ENCODE measurements at places on chromosomes 2 and 18.

GRCh38 chr18:72128649-72129048 is 415.5 kb downstream of the CBLN2 start:
- peak; percentile 8 for DNase-seq

DNA sequence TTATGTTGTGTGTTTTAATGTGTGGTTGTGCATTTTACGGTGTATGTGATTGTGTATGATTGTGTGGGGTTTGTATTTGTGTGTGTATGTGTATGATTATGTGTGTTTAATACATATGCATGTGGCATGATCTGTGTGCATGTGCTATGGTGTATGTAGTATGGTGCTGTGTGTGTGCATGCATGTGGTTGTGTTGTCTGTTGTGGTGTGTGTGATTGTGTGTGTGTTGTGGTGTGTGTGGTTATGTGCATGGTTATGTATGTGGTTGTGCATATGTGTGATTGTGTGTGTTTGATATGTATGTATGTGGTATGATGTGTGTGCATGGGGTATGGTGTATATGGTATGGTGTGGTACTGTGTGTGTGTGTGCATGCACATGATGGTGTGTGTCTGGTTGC is 148.1 kb upstream of the AGAP1 start:
- DNase-seq: no peak

DNA sequence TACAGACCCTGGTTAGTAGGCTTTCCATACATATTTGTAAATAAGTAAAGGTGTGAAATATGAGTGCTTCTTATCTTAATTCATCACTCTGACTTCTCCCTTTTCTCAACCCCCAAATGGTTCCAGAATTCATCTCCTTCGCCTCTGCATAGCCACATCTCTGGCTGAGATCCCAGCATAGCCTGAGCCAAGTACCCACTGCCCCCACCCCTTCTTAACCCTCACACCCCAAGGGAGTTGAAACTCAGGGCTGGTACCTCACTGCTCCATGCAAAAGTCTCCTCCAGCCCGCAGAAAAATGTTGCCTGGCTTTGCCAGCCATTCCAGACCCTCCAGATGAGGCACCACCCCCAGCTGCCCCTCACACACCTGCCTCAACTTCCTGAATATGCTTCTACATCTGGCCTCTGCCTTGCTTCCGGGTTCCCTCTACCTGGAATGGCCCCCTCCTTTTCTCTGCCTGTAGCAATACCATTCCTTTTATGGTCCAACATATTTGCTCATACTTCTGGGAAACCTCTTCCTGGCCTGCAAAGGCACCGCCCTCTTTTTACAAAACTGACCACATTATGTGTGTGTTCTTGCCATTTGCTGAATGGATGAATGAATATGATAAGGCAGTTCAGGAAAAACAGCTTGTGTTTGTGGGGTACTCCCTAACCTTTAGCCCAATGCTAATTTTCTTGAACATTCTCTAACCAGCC is 112.8 kb downstream of the CELF4 start:
- peak; percentile 6 for DNase-seq

DNA sequence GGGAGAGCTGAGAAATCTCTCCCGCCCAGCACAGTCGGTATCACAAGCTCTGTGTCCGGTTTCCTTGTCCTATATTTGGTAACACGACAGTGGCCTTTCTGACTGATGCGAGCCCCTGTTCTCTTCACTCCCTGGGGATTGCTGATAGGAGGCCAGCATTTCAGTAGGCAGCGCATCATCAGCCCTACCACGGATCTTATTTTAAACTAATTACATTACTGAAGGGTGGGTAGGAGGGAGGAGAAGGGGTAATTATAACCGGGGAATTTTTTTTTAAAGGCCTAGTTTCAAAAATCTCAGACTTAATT is 125.6 kb upstream of the LGALSL start:
- DNase-seq: peak; percentile 49

DNA sequence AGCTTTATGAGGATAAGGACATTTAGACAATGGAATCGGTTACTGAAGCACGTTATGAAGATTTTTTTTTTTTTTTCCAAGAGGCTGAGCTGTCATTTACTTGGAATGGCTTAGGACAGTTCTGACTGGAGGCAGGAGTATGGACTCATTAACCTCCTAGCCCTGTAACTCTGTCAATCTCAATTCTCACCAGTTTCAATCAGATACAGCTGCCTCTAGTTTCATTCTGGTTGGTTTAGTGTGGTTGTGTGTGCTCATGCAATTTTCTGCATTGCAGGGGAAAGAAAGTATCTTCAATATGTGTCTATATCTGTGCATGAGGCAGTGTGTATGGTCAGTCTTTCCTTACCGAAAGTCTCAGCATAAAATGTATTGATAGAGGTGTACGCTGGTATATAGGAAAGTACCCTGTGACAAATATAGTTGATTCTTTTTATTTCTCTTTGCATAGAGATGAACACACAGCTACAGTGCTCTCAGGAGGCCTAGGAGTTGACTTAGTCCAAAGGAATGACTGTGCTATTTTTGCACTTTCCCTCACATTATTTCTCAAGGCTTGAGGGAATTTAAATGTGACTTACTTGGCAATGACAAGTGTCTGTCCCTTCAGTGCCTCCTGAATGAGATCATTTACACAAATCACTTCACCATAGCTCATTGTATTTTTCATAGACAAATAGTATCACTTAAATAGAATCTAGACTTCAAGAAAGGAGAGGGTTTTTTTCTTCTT is 50.5 kb upstream of the GRB14 start:
- DNase-seq: peak; percentile 78

DNA sequence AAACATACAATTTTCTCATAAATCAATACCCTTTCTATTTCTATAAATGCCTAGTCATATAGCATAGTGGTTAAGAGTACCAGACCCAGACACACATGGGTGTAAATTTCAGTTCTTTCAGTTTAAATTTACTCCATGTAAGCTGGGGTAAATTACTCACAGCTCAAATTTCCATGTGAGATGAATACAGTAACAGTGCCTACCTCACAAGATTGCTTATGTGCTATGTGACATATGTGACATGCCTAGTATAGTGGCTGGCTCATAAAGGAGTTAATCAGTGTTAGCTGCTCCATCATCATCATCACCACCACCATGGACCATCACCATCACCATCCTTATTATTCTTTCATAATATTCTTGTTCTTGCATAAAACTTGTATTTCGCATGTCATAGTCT is 61.6 kb upstream of the CD302 start:
- no peak for DNase-seq

DNA sequence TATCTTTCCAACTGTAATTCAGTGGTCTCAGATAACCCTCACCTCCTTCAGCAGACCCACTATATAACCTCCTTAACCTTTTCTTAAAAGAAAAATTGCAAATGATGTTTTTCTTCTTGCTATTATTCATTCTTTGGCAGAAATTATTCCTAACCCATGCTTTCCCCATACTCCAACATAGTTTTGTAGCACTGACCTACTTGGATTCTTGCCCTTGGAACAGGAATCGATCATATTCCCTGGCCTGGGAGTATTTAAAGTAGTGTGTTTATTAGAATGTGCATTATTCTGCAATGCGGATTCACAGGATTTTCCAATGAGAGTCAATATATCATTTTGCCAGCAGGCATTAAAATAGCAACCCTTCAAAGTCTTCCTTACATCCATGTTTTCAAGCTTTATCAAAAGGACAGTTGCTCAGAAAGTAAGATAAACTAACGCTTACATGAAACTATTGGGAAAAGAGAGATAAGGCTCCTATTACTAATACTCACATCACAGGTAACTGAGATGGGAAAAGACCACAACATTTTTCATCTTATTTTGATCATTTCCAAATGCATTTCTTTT is 37.4 kb downstream of the CHN1 start:
- DNase-seq: peak; percentile 8

DNA sequence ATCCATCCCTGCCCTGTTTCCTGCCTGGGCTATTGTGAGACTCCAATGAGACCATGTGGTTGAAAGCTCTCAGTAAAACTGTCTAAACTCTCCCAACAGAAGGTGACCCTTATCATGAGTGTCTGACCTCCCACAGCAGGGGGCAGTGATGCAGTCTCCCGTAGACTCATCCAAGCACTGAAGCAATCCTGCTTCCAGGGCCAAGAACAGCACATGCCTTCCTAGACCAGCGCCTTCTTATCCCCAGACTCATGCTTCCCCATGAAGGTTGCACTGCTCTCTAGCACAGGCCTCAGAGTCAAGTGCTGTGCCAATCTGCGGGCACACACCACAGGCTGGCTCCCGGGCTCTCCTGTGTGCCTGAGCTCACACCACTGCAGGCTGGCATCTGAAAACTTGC is 112.3 kb downstream of the TNS1 start:
- DNase-seq: peak; percentile 82

GRCh38 chr18:5484526-5484925 is 59.3 kb downstream of the EPB41L3 start:
- DNase-seq: no peak

DNA sequence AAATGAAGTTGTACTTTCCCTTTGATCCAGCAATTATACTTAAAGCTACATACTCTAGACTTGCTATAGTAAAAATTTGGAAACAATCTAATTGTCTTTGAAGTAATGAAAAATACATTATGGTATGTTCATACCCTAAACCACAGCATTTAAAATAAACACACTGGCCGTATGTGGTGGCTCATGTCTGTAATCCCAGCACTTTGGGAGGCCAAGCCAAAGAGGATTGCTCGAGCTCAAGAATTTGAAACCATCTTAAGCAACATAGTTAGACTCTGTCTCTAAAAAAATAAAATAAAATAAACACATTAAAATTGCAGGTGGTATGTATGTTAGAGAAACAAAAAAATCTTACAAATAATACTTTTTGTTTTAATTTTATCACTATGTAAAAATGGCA is 208.1 kb upstream of the KLHL14 start:
- peak; percentile 65 for DNase-seq

GRCh38 chr18:34805103-34805877 is 95.2 kb downstream of the DTNA start:
- no peak for DNase-seq

- DNase-seq: no peak
Measured at GRCh38 chr2:174052584-174052976, 87.4 kb upstream of the SP3 start.

- DNase-seq: no peak
Measured at GRCh38 chr2:129847043-129847442, 132.4 kb upstream of the RAB6C start.

GRCh38 chr2:120488531-120488930 is 142.6 kb downstream of the INHBB start:
- DNase-seq: no peak

GRCh38 chr2:54482715-54483114 is 26.6 kb downstream of the SPTBN1 start:
- peak; percentile 96 for DNase-seq

GRCh38 chr2:48812416-48812815 is 56.9 kb upstream of the LHCGR start:
- no peak for DNase-seq

DNA sequence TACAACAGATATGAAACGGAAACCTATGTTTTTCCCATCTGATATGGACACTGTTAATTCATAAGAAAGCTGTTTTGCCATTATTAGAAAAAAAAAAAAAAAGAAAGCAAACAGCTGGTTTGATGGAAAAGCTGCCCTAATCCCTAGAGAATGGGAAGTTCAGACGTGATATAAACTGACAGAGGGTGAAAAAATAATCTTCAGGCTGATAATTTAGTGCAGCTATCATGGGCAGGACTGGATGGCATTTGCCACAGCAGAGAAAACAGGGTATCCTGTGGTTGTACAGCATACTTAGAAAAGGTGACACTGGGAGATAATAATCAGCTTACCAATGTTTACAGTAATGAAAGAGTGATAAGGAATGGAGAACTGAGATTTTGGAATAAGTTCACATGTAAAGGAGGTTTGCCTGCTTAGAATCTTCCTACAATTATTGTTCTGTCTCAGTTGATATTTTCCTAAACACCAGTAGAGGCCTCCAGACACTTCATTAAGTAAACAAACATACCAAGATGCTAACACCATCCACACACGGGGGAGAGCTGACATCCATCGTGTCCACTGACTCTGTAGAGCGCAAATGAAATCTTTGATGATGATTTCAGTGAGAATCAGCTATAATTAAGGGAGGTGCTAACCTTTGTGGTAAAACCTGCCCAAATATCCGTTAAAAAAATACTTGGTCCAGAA is 211.6 kb upstream of the MMADHC start:
- DNase-seq: peak; percentile 8

DNA sequence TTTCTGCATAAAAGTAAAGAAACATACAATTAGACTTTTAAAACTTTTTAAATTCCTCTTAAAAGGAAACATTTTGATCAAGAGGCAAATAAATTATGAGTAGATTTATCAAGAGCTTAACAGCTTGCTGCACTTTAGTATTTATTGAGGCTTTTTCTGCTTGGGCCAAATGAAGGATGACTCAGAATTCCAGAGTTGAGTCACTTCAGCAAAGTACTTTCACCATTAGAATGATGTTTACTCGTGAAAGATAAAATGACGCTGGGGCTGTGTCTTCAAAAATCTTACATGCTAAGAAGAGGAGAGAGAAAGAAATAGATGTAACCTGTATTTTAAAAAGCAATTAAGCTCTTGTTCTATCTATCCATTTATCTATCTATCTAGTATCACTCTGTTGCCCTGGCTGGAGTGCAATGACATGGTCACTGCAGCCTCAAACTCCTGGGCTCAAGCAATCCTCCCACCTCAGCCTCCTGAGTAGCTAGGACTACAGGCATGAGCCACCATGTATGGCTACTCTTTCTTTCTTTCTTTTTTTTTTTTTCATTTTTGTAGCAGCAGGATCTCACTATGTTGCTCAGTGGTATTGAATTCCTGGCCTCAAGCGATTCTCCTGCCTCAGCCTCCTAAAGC is 75.3 kb upstream of the RIOK3 start:
- peak; percentile 87 for DNase-seq

- no peak for DNase-seq
Measured at GRCh38 chr18:7711495-7711894, 144.4 kb downstream of the PTPRM start.

GRCh38 chr2:177289824-177290628 is 25.5 kb upstream of the NFE2L2 start:
- no peak for DNase-seq

DNA sequence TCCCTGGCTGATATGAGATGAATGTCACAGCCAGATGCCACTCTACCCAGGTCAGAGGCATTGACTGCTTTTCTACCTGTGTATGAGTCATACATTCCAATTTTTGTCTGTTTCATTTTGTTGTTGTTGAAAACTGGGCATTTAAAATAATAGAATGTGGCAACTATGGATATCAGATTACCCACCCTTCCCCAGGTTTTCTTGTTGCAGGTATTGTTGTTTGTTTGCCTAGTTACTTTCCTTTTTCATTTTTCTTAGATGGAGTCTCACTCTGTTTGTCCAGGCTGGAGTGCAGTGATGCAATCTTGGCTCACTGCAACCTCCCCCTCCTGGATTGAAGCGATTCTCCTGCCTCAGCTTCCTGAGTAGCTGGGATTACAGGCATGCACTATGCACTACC is 70.2 kb downstream of the LRRC30 start:
- no peak for DNase-seq

DNA sequence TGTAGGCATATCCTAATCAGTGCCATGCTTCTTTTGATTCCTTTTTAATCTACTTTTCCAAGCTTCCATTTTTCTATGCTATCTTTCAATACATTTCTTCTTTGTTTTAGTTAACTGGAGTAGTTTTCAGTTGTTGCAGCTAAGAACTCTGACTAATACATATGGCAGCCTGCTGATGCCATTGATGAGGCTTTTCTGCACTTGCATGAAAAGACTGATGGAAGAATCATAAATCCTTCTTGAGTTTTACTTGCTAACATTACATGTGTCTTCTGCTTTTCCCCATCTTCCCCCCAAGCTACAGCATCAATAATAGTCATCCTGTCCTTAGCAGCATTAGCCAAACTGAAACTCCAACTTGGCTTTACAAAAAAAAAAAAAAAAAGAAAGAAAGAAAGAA is 203.3 kb downstream of the LRP1B start:
- DNase-seq: peak; percentile 22

- DNase-seq: peak; percentile 88
Measured at GRCh38 chr2:12050396-12050795, 304.0 kb downstream of the LPIN1 start.

All from fibroblast of skin of back (primary cell).